COR-L47 (cell line): ENCODE measurements at places on chromosomes 7 and 10.

- peak; percentile 45 for DNase-seq
Observed at GRCh38 chr7:91263384-91264045, 718 bp upstream of the FZD1 start.

- DNase-seq = no peak
Observed at GRCh38 chr7:24971333-24972165, 8.4 kb downstream of the OSBPL3 start.

DNA sequence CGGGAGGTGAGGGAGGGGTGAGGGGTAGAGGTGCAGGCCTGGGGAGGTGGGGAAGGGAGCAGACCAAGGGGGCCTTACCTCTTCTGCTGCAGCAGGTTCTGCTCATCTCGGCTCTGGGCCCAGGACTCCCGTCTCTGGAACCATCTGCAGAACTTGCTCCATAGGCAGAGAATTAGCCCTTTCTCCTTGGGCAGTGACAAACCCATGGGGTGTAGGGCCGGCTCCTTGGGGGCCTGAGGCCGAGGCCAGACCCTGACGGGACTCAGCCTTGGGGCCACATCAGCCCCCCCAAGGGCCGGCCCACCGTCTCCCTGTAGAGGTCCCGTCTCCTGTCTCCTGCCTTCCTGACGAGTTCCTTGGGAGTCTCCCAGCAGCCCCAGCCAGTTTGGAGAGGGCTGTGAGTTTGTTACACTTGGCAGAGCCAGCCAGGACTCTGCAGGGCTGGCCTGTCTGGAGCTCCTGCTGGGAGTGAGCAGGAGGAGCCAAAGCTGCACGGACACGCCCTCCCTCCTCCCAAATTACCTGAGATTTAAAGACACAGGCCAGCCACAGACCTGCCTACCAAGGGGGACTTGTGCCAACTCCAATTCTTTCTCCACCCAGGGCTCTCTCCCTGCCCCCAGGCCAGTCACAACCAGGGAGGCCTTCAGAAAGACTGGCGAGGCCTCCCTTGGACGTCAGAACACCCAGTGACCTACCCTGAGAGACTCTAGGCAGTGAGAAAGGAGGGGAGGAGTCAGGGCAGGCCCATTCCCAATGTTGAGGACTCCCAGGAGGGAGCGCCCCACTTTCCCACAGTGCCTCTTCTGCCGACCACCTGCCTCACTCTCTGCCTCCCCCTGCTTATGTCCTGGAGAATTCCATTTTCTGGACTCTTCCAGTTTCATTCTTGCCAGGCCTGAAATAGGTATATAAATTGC is at the start of gene TRPV6:
TSS of gene TRPV6 (minus strand) at position 435 of the 920 bp plus-strand sequence.
- peak; percentile 10 for DNase-seq

DNA sequence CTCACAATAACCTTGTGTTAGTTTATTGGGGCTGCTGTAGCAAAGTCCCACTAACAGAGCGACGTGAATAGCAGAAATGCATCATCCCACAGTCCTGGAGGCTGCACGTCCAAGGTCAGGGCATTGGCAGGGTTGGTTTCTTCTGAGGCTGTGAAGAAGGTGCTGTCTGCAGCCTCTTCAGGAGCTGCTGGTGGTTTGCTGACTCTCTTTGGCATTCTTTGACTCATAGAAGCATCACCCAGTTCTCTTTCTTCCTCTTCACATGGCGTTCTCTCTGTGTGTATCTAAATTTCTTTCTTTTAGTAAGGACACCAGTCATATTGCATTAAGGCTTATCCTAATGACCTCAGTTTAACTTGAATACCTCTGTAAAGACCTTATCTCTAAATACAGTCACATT is 428.4 kb upstream of the KLF6 start:
- no peak for DNase-seq

- DNase-seq = no peak
Observed at GRCh38 chr7:40996233-40996677, 706.6 kb downstream of the INHBA start.

- DNase-seq = no peak
Observed at GRCh38 chr10:15370212-15370855, 755 bp downstream of the FAM171A1 start.

GRCh38 chr7:93894966-93895640 is 4.5 kb upstream of the TFPI2 start:
- DNase-seq = no peak

DNA sequence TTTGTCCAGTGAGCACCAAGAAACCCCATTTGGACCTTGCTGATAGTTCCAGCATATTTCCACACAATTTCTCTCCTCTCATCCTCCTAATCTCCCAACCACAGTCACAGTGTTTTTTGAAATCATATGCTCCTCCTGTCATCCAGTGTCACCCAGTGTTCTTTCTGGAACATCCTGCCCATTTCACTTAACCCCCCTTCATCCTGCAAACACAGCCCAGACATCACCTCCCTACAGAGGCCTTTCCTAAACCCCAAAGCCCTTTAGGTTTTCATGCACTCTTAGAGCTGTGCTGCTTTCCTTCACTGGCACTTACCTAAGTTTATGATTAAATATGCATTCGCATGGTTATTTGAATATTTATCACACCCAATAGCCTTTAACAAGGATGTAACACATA is 1158.0 kb upstream of the C7orf33 start:
- no peak for DNase-seq

- DNase-seq = no peak
Observed at GRCh38 chr10:58746474-58747185, 234.0 kb downstream of the BICC1 start.

GRCh38 chr7:70472601-70473237 is 659.2 kb upstream of the GALNT17 start:
- DNase-seq = no peak

DNA sequence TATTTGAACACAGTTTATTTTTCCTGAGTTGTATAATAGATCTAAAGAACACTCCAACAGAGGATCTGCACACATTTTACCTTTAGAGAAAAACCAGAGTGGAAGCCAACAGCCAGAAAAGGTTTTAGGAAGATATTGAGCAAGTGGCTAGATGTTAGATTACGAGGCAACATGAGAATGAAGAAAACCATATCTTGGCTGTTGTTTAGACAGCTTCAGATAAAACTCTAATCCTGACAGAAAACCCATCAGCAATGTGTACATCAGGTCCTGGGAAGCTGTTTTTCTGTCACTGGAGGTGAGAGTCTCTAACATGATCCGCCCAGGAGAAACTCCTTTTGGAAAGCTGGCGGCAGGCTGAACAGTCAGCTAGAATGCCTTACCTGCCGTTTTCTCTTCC is 159.5 kb downstream of the SPAG6 start:
- no peak for DNase-seq

DNA sequence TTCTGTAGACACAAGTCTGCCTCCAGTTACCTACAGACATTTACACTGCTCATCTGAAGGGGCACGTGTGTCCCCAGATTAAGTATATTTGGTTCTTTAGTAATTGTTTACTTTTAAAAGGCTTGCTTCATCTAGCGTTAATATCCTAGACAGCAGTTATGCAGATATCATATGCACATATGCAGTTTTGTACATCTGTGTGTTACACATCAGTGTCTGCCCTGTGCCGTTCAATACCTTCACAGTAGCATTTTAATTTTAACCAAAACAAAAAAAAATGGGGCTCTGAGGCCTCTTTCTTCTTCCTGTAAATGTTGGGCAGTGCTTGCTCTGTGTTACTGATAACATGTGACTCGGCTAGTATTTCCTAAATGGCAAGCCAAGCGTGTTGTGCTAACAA is 331.4 kb upstream of the MGMT start:
- DNase-seq = no peak

GRCh38 chr10:35770817-35771355 is 128.8 kb upstream of the FZD8 start:
- DNase-seq = no peak

DNA sequence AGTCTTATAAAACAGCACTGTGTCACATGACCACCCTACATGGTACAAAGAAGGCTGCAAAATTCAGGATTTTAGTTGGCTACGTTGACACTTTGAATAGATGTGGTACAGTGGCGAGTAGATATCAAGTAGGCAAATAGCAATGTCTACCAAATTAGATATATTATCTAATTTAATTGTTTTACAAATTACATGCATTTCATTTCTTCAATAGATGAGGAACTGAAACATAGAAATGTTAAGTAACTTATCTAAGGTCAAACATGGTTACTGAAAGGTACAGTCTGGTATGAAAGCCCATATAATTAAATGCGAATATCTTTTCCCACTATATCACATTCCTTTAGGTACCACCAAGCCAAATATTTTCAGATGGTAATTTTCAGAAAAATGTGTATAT is 972.2 kb downstream of the NRG3 start:
- no peak for DNase-seq

GRCh38 chr10:120371856-120372255 is 85.2 kb upstream of the PLPP4 start:
- no peak for DNase-seq

GRCh38 chr10:93464776-93465388 is 17.3 kb downstream of the MYOF start:
- DNase-seq = no peak

GRCh38 chr7:2870471-2870931 is 26.4 kb upstream of the GNA12 start:
- DNase-seq = peak; percentile 35

- DNase-seq = no peak
Observed at GRCh38 chr7:7972128-7972527, 3.5 kb downstream of the GLCCI1 start.

DNA sequence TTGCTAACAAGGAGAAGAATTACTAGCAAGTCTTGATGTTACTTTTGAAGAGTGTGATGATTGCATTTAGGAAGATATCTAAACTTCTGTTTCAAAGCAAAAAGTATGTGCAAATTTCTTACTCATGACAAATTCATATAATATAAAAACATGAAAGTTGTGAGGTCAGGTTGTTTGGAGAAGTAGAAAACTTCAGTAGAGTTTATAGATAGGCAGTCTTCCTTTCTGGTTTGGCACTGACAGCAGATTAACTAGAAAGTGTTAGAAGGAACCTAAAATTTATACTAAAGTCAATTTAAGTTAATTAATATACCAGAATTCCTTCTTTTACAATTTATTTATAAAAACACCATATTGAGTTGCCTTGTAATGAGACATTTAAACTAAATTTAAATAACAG is 16.9 kb downstream of the PTEN start:
- no peak for DNase-seq

GRCh38 chr10:49361178-49361554 is 34.7 kb downstream of the DRGX start:
- DNase-seq = no peak

- no peak for DNase-seq
Observed at GRCh38 chr10:52751337-52751736, 21.2 kb downstream of the MBL2 start.

DNA sequence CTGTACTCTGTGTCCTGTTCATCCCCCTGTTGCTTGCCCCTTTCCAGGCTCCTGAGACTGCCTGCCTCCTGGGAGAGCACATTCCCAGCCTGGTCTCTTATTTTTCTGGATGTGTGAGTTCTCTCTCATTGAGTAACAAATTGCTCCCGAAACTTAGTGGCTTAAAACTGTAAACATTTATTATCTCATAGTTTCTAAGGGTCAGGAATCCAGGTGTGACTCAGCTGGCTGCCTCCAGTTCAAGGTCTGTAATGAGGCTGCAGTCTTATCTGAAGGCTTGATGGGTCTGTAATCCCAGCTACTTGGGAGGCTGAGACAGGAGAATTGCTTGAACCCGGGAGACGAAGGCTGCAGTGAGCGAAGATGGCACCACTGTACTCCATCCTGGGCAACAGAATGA is 53.6 kb upstream of the PRR15 start:
- DNase-seq = no peak

DNA sequence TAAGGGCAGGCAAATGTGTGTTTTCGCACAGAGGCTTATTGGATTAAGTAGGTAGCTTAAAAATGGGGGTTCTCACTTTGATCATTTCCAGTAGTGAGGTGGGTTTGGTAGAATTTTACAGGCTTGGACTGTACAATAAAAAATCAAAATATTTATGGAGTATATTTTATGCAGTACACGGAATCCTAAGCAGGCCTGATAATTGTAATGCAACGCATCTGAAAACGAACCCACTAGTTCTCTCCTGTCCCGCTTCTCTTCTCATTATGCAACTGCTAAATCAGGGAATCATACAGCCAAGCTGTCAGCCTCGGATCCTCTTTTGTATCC is 377 bp upstream of the POLR1F start:
- no peak for DNase-seq

DNA sequence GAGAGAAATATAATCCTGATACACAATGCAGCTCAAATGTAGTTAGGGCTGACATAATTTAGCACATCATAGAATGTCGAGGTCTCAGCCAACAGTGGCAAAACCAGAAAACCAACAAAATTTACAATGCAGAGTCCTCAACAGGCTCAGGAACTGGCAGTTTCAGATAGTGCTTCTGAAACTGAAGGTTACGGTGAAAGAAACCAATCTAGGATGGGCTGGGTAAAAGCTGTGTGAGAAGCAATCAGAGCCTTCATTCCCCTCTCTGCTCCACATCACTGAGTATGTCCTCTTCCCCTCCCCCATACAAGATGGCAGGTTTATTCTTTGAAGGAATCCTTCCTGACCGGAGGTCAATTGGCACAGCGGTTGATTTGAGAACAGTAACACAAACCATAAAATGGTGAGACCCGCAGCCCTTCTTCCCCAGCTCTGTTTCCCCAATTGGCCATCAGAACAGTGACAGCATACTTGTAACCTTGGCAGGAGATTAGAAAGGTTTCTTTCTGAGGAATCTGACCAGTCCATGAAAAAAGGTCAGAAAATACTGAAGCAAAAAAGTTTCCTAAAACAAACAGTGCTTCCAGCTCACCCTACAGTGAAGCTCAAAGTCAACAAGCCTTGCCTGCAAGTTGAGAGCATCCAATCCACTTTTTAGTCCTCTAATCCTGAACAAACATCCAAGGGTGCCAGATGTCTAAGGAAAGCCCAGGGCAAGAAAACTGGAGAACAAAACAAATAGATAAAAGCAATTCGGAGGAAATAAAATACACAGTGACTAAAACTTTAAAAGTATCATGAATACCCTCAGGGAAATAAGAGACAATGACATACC is 53.9 kb upstream of the IL6 start:
- no peak for DNase-seq

DNA sequence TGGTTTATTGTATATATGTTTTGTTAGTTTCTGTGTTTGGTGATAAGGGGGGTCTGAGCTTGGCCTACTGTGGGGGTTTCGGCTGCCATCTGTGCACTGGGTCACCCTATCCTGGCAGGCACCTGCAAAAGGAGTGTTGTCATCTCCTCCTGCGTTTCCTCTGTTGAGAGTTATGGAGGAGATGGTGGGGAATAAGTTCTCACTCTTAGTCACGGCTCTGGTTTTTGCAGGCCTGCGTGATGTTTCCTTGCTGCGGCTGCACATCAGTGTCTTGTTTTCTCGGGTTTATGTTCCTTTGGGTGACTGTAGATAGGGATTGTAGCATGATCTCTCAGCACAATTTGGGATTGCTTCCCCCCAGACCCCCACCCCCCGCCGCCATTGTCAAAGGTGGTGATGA is 36.8 kb downstream of the CCM2 start:
- no peak for DNase-seq

GRCh38 chr10:29239569-29240472 is 49.0 kb upstream of the LYZL1 start:
- no peak for DNase-seq

- DNase-seq = no peak
Observed at GRCh38 chr7:4235596-4235995, 446.5 kb upstream of the FOXK1 start.
